Motor neuron (in vitro differentiated cells): ENCODE measurements at places on chromosomes 2 and 18.

DNA sequence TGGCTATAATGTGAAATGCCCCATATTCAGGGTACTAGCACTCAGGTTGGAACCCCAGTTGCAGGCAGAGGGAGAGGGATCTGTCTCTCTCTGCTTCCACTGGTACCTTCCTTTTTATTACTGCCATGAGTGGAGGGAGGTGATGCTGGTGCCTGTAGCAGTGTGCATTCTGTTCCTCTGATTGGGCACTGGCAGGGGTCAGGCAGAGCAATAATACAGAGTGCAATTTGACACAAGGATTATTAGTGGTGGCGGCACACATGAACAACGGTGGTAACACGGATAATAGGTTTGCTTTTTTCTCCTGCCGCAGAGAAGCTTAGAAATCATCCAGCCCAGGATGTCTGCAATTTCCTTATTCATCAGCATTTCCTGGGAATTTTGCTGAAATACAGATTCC lies 525.7 kb downstream of the SLC4A3 start:
- ATAC-seq: no peak

- no peak for ATAC-seq
These were observed 84.2 kb upstream of the FAM136A start for GRCh38 chr2:70385966-70386595.

- no peak for ATAC-seq
These were observed 23.2 kb upstream of the RNF103 start for GRCh38 chr2:86646865-86647264.

- ATAC-seq: peak; percentile 77
These were observed 11.3 kb upstream of the TMEM214 start for GRCh38 chr2:27021253-27022049.

DNA sequence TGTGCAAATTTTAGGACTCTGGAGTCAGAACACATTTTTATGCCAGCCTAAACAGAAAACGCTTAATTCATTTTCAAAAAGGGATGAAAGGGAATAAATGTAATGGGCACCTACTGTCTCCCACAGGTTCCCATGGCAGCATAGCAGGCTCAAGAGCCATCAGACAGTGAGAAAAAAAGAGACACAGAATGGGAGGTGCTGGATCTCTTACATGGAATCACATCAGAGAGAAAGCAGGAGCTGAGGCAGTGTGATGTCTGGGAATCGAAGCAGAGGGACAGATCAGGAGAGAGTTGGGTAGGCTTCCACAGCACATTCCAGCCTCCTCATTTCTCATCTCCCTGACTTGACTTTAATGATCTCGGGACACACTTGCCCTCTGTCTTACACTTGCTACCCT lies 684.3 kb downstream of the KCNJ3 start:
- ATAC-seq: peak; percentile 25

DNA sequence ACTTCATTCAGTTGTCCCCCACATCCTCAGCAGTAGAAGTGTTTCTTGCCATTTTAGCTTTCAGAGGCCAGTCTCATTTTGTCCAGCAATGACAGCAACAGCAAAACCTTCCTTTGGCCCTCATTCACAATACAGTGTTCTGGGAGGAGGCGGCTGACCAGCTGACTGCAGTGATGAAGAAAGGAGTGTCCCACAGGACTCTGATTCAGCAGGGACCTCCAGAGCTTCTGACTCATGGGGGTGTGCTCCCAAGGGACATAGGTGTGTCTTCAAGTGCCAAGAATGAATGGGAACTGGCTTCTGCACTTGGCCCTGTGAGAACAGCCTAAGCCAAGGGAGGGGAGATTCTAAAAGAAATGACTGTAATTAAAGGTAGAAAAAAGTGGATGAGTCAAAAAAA lies 147.0 kb upstream of the PELI1 start:
- no peak for ATAC-seq

- ATAC-seq: peak; percentile 35
These were observed 88.8 kb downstream of the GFPT1 start for GRCh38 chr2:69298261-69298660.

DNA sequence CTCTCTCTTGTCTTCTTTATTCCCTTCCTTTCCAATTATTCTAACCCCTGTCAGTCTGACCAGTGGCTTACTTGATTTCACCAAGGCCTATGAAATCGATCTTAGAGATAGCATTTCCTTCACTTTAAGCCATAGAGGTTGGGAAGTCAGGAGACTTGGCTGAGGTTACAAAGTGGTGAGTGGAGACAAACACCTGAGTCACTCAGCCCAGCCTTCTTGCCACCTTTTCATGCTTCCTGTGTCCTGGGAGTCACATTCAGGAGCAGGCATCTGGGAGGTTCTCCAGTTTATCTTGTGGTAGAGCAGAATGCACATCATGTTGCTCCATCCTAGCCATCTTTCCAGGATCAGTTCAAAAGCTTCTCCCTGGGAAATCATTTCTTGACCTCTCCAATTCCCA lies 59.1 kb downstream of the VSNL1 start:
- ATAC-seq: no peak

DNA sequence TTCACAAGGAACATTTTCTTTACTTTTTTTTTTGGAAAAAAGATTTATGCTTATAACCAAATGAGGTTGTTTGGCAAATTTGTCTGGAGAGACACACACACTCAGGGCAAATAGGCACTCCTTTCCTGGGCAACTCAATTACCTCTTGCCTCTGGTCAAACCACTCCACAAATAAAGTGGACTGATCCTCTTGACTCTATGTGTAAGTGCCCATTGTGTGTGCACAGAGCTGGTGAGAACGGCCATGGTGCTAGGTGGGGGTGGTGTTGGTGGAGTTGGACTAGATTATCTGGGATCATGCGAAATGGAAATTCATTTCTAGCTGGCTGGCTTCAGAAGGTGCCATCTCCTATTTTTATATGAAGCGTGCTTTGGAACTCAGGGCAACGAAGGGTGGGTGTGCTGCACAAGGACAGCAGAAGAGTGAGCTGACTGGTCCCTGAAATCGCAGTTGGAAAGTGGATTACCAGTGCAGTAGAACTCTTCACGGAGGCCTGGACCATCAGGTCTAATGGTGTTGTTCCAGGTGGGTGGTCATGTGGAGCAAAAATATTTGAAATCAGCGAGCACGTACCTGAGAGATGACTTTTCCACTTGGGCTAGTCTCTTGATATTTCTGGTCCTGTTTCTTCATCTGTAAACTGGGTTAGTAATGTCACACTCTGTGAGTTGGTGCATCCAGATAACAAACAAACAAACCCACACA lies 149.9 kb downstream of the RPIA start:
- no peak for ATAC-seq

DNA sequence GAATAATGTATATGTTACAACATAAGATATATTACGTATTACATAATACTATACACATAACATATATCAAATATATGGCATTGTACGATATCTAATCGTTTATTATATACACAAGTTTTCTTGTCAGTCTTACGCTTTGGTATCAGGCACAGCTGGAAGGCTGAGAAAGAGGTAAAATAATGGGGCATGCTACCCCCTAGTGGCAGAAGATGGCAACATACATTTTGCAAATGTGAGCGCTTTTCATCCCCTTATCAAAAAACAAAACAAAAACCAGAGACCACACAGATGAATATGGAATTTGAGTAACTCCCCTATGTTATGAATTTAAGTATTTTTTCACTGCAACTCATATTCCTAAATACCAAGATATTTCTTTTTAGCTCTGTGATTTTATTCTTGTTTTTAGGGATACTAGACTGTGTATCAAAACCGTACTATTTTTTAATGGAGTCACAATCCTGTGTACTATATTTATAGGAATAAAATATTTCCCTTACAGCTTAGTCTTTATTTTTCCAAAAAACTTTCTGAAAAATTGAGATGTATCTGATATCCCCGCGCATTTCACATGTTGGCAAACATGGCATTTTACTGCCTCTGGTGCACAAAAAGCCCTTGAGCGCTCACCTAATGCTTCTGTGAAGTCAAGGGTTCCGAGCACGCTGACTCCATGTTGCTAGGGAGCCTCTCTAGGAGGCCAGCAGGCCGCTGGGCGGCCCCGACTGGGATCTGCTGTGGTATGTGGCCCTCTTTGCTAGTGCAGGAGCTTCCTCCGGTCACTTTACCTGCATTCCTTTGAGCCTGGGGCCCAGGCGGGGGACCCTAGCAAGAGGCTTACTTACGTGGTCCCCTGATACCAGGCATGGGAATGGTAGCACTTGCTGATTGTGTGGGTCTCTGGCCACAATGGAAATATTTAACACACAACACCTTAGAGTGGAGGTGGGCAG lies 62.5 kb downstream of the SLC4A3 start:
- ATAC-seq: peak; percentile 40

DNA sequence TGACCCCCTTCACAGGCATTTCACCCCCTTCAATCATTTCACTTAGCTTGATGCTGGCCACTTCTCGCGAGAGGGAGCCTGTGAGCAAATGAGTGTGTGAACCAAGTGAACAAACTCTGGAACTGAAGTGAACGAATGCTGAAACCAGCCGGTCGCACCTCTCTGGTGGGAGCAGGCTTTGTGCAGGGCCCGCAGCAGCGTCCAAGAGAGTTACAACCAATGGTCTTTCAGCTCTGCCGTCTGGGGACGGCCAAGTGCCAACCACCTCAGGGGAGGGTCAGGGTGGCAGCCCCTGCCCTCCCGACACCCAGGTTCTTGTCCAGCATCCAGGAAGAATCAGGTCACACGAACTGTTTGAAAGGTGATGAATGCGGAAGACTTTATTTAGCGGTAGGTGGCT lies 764.0 kb downstream of the SUCLG1 start:
- ATAC-seq: no peak

DNA sequence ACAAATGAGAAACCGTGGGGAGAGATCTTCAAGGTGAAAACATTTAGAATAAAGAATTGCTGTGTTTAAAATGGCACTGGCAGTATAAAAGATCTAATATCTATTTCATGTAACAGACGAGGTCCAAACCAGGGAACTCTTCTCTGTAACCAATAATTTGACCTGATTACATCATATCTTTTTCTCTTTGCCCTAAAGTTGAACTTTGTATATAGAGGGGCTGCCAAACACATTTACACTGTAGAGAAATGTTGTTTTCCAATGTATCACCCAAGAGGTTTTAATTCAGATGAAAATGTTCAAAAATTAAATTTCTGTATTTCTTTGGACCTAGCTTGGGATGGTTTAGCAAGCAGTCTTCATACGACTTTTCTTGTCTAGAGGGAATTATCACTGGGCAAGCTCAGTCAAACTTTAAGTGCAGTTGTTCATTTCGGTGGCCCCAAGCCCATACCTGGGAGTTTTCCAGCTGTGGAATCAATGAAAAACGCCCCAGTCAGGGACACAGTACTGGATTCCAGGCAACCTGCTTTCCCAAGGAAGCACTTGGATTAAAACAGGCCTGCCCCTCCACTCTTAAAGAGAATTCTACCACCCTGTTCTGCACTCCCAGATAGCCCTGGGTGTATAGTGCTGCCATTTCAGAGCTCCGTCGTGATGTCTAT lies 208.5 kb upstream of the FN1 start:
- no peak for ATAC-seq

DNA sequence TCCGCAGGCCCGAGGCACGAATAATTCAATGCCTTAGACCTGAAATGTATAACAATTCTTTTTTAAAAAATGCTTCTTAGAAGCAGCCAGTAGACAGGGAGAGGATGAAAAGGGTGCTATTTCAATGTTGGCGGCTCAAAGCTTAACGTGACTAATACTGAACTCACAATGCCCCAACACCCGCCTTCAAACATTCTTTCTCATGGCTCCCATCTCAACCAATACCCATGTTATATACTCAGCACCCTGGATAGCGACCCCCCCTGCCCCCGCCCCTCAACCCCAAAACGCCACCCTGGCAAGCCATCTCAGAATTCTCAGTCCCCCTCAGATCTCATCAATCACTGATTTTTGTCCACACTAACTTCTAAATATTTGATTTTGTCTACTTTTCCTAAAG lies 4.4 kb downstream of the FBXO41 start:
- ATAC-seq: peak; percentile 4

DNA sequence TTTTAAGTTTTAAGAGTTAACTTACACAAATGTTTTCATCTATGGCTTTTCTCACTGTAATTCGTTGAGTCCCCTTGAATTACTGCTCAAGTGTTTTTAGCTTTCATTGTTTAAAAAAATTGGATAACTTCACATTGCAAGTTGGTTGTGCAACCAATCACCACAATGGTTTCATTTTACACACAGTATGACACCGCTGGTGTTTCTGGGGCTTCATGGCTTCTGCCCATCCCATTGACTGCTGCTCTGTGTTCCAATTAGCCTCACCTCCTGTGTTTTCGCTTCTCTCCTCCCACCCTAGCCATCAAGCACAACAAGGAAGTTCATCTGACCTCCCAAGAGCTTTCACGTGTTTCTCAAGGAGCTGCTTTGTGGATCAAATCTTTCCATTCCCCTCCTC lies 199.1 kb upstream of the CHAC2 start:
- no peak for ATAC-seq

DNA sequence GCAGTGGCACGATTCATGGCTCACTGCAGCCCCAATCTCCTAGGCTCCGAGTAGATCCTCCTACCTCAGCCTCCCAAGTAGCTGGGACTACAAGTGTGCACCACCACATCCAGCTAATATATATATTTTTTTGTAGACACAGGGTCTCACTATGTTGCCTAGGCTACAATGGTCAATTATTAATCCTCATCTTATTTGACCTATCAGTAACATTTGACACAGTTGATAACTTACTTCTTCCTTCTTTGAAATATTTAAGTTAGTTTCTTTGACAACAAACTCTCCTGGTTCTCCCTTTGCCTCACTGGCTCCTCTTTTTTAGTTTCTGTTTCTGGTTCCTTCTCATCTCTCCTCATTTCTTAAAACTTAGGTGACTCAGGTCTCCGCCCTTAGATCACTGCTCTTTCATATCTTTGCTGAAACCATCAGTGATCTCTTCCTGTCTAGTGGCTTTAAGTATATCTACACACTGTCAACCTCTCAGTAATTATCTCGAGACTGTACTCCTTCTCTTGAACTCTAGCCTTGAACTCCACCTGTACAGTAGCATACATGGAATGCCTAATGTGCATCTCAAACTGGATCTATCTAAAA lies 11.5 kb downstream of the PGAP1 start:
- no peak for ATAC-seq

DNA sequence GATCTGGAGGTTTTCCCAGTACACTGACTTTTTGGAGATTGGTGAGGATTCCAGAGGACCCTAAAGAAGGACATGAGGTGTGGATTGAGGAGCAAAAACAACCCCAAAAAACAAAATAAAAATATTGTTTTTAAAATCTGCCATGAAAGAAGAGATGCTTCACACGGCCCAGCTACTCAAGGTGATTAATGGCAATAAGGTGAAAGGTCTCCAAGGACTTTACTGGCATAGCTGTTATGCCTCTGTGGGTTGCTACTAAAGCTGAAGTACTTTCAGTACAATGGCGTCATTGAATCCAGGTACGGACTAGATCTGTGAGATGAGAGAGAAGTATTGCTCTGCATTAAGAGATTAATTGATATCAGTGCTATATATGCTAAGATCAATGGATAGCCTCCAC lies 606.4 kb downstream of the TDRD15 start:
- no peak for ATAC-seq

- no peak for ATAC-seq
These were observed 218.2 kb downstream of the CDCA7 start for GRCh38 chr2:173572848-173573247.

GRCh38 chr2:70570041-70570661 lies 16.5 kb upstream of the TGFA start:
- no peak for ATAC-seq
